ENCODE measurements at places on chromosomes 4 and X. TPM values are rescaled to one million over a fixed set of nuclear protein-coding genes. Genes with fewer than 3 reads are reported as not detected.

DNA sequence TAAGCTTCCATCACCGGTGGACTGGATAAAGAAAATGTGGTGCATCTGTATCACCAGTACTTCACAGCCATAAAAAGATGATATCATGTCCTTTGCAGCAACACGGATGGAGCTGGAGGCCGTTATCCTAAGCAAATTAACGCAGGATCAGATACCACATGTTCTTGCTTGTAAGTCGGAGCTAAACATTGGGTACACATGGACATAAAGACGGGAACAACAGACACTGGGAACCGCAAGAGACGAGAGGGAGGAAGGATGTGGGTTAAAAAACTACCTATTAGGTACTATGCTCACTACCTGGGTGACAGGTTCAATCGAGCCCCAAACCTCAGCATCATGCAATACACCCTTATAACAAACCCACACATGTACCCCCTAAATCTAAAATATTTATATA, 16.3 kb upstream of the IDS start:
- no peaks in the 10 kb centered on the region for H3K4me1 ChIP-seq
- H3K27me3 ChIP-seq, result no peaks in the 10 kb centered on the region
- H3K27ac ChIP-seq, result no peak overlapping the region
- no peak for DNase-seq

- H3K27ac ChIP-seq, result no peak overlapping the region
- no peaks in the 10 kb centered on the region for H3K4me1 ChIP-seq
- peaks cover 3% of the 10 kb centered on the region for H3K27me3 ChIP-seq
- H3K4me3 ChIP-seq, result no peak overlapping the region
- no peaks in the 10 kb centered on the region for H3K36me3 ChIP-seq
- DNase-seq, result peak; percentile 60
Measured at GRCh38 chr4:1600211-1600780, 83.8 kb downstream of the FAM53A start.

DNA sequence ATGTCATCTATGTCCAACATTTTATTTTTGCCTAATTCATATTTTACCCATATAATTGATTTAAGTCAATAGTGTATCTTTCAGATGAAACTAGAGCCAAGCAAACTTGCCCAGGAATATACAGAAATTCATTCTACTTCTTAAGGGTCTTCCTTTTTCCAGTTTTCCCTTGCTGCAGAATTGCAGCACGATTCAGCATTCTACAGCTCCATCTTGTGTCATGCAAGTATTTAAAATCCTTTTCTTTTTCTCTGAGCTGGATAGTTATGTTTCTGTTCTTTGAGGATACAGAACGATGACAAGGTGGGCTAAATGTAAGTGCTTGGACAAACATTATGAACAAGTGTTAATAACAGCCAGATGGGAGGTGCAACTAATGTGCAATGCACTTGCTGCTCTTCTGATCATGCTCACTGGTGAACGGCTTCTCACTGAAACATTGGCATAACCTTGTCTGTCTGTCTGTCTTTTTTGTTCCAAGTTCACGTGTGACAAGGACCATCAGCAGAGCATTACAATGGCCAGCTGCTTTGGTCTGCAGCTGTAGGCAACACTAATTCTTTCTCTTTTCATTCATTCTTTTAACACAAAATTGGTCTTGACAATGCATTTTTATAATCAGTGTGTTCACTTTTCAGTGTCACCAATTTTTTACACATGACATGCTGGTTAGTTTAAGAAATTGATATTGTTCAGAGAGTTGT, 1821.7 kb downstream of the ARAP2 start:
- no peaks in the 10 kb centered on the region for H3K27me3 ChIP-seq
- no peak overlapping the region for H3K27ac ChIP-seq
- H3K4me1 ChIP-seq, result no peaks in the 10 kb centered on the region
- DNase-seq, result no peak

DNA sequence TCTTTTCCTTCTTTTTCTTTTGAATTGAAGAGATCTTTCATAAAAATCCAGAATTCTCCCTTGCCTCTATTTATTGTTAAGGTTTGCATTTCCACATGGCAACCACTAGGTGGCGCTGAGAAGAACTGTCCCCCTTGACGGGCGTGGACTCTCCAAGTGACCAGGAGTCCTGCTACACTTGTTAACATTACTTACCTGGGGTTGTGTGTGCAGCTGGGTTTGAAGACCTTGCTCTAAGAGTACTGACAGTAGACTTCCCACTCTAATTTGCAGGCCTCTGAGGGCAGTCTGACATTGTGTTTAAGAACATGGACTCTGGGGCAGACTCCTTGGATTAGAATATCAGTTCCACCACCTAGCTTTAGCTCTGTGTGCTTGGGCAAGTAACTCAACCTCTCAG, 52.8 kb downstream of the GPRIN3 start:
- no peak overlapping the region for H3K4me3 ChIP-seq
- no peak for DNase-seq
- no peaks in the 10 kb centered on the region for H3K4me1 ChIP-seq
- H3K36me3 ChIP-seq, result no peaks in the 10 kb centered on the region

GRCh38 chr4:88002786-88003185, 4.6 kb upstream of the PKD2 start:
- H3K4me1 ChIP-seq, result no peaks in the 10 kb centered on the region
- H3K36me3 ChIP-seq, result no peaks in the 10 kb centered on the region
- no peak for DNase-seq
- H3K27me3 ChIP-seq, result no peaks in the 10 kb centered on the region
- H3K27ac ChIP-seq, result no peak overlapping the region

GRCh38 chr4:151207868-151208267, 69.1 kb upstream of the PRSS48 start:
- no peak overlapping the region for H3K4me3 ChIP-seq
- no peaks in the 10 kb centered on the region for H3K36me3 ChIP-seq
- no peak for DNase-seq
- no peaks in the 10 kb centered on the region for H3K27me3 ChIP-seq
- peaks cover 39% of the 10 kb centered on the region for H3K4me1 ChIP-seq

Gene FANCB
- total RNA-seq, result 2.1 TPM

- DNase-seq, result no peak
- H3K4me3 ChIP-seq, result no peak overlapping the region
- H3K36me3 ChIP-seq, result no peaks in the 10 kb centered on the region
- peaks cover 20% of the 10 kb centered on the region for H3K4me1 ChIP-seq
- no peaks in the 10 kb centered on the region for H3K27me3 ChIP-seq
Measured at GRCh38 chrX:53288189-53288588, 6.8 kb upstream of the IQSEC2 start.

DNA sequence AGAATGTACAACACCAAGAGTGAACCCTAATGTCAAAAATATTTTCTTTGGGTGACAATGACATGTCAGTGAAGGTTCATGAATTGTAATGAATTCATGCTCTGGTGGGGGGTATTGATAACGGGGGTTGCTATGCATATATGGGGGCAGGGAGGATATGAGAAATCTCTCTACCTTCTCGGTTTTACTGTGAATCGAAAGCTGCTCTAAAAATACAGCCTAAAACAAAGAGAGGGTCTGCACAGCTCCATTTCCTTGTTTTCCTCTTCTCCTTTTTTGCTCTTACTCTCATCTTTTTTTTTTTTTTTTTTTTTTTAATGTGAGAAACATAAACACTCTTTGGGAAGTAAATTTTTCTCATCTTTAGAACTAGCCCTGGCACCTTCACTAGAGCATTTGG, 85.8 kb downstream of the DCTD start:
- peaks cover 10% of the 10 kb centered on the region for H3K27me3 ChIP-seq
- H3K4me3 ChIP-seq, result no peak overlapping the region
- no peak overlapping the region for H3K27ac ChIP-seq
- no peaks in the 10 kb centered on the region for H3K36me3 ChIP-seq
- no peak for DNase-seq

DNA sequence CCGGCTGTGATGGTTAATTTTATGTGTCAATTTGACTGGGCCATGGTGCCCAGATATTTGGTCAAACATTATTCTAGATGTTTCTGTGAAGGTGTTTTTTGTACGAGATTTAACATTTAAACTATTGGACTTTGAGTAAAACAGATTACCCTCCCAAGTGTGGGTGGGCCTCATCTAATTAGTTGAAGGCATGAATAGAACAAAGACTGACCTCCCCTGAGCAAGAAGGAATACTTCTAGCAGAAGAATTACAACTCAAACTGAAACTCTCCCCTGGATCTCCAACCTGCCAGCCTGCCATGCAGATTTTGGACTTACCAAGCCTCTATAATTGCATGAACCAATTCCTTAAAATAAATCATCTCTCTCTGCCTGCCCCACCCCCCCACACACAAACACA, 132.5 kb downstream of the DHX15 start:
- H3K27me3 ChIP-seq, result no peaks in the 10 kb centered on the region
- no peaks in the 10 kb centered on the region for H3K36me3 ChIP-seq
- no peak overlapping the region for H3K4me3 ChIP-seq
- no peaks in the 10 kb centered on the region for H3K4me1 ChIP-seq

Gene ASB12
- not detected for total RNA-seq

DNA sequence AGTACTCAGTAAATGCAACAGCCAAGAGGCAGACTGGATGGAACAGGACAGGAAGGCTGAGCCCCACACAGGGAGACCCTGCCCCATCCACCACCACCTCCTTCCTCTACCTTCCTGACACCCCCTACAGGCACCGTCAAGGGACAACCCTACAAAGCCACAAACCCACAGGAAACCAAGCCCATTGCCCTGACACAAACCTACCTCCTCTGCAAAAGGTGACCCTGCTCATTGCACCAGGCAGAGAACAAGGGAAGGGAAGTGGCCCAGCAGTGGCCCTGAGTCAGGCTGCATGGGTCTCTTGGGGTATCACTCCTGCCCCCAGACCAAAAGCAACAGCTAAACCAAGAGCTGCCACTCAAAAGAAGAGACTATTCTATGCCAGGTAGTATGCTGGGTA, 21.0 kb downstream of the JAKMIP1 start:
- H3K27me3 ChIP-seq, result no peaks in the 10 kb centered on the region
- no peaks in the 10 kb centered on the region for H3K4me1 ChIP-seq
- no peak overlapping the region for H3K27ac ChIP-seq
- H3K4me3 ChIP-seq, result no peak overlapping the region
- no peak for DNase-seq
- no peaks in the 10 kb centered on the region for H3K36me3 ChIP-seq

DNA sequence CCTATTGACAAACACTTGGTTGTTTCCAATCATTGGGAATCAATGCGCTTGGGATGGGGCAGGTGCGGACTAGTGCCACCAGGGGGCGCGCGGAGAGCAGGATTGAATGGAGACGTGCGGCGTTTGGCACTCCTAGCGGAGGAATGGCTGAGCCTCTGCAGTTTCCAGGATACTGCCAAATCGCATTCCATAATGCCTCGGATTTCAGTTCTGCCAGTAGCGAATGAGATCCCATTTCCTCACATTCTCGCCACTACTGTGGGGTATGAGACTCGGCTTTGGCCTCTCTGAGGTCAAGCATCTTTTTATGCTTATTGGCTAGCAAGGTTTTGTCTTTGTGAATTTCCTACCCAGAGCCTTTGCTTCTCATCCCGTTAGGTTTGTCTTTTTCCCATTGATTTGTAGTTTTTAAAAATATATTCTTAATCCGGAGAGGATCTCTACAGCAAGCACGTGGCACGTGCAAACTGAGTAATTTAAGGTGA, 28.7 kb downstream of the CLDN34 start:
- H3K36me3 ChIP-seq, result no peaks in the 10 kb centered on the region
- H3K4me1 ChIP-seq, result no peaks in the 10 kb centered on the region
- no peak overlapping the region for H3K4me3 ChIP-seq
- no peaks in the 10 kb centered on the region for H3K27me3 ChIP-seq

Gene FAM53A
- total RNA-seq, result 0.82 TPM

GRCh38 chr4:152676052-152676854, 3.5 kb downstream of the TMEM154 start:
- H3K4me3 ChIP-seq, result no peak overlapping the region
- H3K36me3 ChIP-seq, result no peaks in the 10 kb centered on the region
- H3K4me1 ChIP-seq, result peaks cover 14% of the 10 kb centered on the region
- H3K27me3 ChIP-seq, result no peaks in the 10 kb centered on the region

GRCh38 chr4:78313754-78314120, 237.8 kb upstream of the ANXA3 start:
- DNase-seq, result no peak
- H3K4me3 ChIP-seq, result no peak overlapping the region
- no peaks in the 10 kb centered on the region for H3K27me3 ChIP-seq

- H3K4me3 ChIP-seq, result no peak overlapping the region
- no peaks in the 10 kb centered on the region for H3K36me3 ChIP-seq
- H3K27me3 ChIP-seq, result no peaks in the 10 kb centered on the region
- DNase-seq, result no peak
Measured at GRCh38 chrX:68908071-68908470, 79.2 kb downstream of the EFNB1 start.

Gene PHOX2B
- total RNA-seq, result 3.6 TPM

Gene SGMS2
- total RNA-seq, result 114 TPM

- no peaks in the 10 kb centered on the region for H3K27me3 ChIP-seq
- no peaks in the 10 kb centered on the region for H3K36me3 ChIP-seq
- no peak for DNase-seq
- no peak overlapping the region for H3K4me3 ChIP-seq
Measured at GRCh38 chr4:120858776-120859175, 63.8 kb downstream of the PRDM5 start.

Gene FOXR2
- not detected for total RNA-seq

- H3K36me3 ChIP-seq, result peaks cover 94% of the 10 kb centered on the region
- no peak for DNase-seq
- H3K27ac ChIP-seq, result no peak overlapping the region
Measured at GRCh38 chr4:5753766-5754528, 42.9 kb downstream of the EVC start.

Gene SERTM2
- total RNA-seq, result 4.1 TPM

DNA sequence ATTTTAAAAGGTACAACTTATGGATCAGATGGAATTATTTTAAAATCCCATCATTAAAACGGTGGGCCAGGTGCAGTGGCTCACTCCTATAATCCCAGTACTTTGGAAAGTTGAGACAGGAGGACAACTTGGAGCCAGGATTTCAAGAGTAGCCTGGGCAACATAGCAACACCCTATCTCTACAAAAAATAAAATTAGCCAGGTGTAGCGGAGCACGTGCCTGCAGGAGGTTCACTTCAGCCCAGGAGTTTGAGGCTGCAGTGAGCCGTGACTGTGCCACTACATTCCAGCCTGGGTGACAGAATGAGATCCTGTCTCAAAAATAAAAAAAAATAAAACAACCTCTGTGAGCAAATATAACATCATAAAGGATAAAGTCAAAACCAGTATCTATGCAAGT, 11.4 kb downstream of the ADH5 start:
- no peak for DNase-seq
- peaks cover 14% of the 10 kb centered on the region for H3K4me1 ChIP-seq
- no peak overlapping the region for H3K4me3 ChIP-seq
- H3K27me3 ChIP-seq, result no peaks in the 10 kb centered on the region
- H3K27ac ChIP-seq, result no peak overlapping the region

GRCh38 chr4:74682567-74683359, 111.6 kb downstream of the BTC start:
- no peak overlapping the region for H3K27ac ChIP-seq
- DNase-seq, result no peak
- H3K27me3 ChIP-seq, result no peaks in the 10 kb centered on the region
- no peaks in the 10 kb centered on the region for H3K36me3 ChIP-seq
- H3K4me3 ChIP-seq, result no peak overlapping the region

GRCh38 chr4:57364255-57364654, 254.1 kb upstream of the IGFBP7 start:
- H3K27ac ChIP-seq, result no peak overlapping the region
- H3K36me3 ChIP-seq, result no peaks in the 10 kb centered on the region
- H3K4me1 ChIP-seq, result peaks cover 9% of the 10 kb centered on the region

Gene DGKK
- total RNA-seq, result not detected

Gene FREM3
- not detected for total RNA-seq
